ENCODE measurements at places on chromosomes 1 and 21.

DNA sequence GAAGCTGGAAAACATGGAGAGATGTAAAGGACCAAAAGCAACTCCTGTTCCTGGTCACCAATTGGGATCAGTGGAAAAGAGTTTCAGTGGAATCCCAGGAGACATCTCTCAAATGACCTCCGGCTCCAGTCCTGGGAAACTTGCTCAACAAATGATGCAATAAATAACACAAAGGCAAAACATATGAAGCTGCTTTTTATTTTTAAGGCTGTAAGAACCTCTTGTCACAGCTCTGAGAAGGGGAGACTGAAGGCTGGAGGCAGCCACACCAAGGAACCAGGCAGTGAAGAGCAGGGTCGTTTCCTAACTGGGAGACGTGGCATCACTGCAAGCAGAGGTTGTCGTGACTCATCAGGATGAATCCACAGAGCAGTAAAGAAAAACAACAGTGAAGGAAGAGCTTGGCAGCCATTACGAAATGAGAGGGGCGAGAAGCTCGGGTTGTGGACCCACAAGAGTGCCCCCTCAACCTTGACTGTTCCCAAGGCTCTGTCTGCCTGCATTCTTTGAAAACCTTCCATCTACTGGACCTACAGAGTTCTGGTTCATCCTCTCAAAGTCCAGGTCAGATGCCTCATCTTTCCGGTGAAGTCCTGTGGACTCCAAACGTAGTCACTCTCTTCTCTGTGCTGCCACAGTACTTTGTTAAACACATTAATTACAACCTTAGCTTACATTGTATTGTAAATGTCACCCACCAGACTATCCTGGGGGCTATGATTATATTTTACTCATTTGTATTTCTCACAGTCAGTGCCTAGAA lies 32.1 kb downstream of the JAK1 start:
- DNase-seq, result peak; percentile 75

GRCh38 chr21:34781526-34781925 lies 112.7 kb downstream of the CLIC6 start:
- DNase-seq, result no peak

DNA sequence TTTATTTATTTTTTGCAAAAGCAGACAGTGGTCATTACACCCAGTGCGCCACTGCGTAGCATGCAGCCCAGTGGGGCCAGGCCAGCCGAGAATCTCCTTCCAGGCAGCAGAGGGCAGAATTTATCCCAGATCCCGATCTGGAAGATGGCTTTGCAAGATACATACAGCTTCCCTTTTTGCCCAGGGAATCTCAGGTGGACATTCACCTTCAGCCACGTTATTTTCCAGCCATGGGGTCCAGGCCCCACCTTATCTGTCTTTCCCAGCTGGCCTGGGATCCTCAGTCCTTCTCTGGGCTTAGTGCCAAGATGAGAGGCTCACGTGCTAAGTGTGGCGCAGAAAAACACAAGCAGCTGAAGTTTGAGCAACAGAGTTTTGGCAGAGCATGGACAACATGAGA lies 123.6 kb downstream of the AJAP1 start:
- DNase-seq, result no peak

- DNase-seq, result no peak
These were observed 41.6 kb upstream of the ZNF678 start for GRCh38 chr1:227521782-227522181.

DNA sequence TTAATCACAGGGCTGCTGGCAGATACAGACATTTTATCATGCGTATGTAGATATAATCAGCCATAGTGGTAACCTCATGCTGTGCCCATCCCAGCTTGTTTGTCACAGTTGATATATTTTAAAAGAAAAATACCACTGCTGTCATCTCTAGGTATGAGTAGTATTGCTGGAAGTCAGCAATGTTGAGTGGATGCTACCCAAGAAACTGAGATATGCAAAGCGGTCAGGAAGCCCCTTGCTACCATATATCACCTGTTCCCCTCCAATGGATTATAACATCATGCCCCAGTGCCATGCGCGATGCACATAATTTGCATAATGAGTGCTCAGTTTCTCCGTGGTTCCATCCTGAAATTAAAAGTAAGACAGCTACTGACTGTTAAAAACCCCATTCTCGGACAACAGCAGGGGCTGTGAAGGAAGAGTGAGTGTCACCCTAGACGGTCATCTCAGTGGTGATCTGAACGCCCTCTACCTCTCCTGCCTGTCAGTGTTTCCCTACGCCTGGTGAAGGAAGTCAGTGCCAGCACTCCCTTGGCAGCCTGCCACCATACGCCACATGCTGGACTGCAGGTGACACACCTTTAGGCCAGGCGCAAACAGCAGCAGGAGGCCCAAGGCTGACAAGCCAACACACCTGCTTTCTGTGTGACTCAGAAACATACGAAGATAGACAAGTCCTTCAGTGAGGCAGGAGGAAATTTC lies 2.7 kb downstream of the IL10RB start:
- no peak for DNase-seq

DNA sequence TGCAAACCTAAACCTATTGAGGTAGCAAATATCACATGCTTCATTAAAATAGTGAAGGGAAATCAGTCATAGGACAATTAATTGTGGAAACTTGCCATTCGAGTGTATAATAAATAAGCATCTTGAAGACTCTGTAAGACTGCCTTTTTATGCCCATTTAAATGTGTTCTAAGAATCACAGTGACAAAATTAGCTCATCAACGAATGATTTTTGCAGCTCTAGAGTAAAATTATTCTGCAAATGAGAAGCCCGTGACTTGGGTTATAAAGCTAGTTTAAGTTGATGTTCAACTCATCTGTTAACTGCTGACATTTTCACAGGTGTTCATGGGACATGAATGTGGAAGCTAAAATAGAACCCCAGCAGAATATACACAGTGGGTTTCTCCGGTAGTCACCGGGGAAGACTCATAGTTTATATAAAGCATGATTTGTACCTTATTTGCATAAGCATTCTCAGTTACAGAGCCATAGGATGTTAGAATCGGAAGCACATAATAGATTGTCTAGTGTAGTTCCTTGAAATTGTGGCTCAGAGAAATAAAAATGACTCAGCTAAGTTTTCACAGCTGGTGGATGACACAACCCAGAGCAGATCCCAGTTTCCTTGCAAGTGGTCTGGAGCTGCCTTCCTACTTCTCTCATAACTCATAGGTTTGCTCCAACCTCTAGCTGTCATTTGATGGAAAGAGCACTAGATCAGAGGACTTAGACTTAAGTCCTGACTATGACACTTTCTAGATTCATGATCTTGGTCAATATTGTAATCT lies 107.3 kb downstream of the UCHL5 start:
- DNase-seq, result peak; percentile 80

DNA sequence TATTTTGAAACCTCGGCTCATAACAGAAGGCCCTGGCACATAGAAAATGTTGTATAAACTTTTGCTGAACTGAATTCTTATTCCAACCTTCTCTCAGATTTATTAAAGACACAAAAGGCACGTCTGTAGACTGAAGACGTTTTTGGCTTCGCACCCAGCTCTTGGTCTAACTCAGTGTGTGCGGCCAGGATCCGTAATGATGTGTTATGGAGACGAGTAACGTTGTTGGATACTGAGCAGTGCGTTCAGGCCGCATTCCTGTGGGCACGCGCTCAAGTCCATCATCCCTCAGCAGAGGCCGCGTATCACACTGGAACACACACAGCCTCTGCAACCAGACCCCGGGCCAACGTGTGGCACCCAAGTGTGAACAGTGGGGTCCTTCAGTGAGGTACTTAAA lies 154.8 kb upstream of the RAB4A start:
- DNase-seq, result no peak

- no peak for DNase-seq
These were observed 27.0 kb upstream of the DYRK1A start for GRCh38 chr21:37339552-37339939.

DNA sequence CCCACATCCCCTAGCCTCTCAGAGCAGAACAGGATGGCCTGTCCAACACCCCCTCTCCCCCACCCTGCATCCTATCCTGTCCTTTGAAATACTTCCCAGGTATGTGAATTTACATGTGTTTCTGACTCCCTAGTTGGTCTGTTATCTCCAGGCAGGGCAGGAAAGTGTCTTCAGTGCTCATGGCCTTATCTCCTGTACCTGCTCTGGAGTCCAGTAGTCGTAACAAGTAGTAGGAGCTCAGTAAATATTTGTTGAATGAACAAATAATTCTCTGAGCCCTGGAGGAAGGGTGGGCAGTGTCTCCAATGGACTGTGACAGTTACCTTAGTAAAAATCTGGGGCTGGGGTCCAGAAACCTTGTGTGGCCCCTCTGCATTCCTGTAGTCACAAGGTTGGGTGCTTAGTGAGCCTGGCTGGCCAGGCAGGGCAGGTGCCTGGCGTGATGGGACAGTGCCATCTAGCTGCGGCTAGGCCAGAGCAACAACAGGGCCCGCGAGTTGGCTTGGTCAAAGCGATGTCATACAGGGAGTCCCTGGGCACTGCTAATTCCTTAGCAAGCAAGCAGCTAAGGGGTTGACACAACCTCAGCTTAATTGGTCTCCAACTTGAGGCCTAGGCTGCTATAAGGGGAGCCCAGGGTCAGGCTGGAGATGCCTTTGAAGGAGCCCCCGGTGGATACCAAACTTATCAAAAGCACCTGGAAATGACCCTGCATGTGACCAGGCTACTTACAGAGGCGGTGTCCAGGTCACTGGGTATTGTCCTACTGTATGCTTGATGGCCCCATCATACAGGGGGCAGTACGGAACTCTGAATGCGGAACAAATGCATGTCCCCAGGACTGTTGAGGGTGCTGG lies 89.0 kb upstream of the PPM1J start:
- DNase-seq, result peak; percentile 39

DNA sequence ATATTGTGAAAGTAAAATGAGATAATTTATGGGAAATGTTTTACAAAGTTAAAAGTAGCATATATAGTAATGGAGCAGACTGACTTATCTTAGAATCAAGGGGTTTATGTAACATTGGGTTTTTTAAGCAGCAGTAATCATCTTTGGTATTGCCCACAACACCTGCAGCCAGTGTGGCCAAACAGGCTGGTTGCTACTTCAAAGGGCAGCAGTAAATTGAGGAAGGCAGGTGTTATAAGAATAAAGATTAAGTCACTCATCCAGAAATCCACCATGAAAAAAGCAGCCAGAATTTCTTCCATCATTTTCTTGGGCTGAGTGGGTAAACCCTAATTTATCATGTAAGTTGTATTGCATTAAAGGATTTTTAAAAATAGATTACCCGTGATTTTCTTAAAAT lies 16.7 kb downstream of the DYNLT5 start:
- DNase-seq, result no peak

GRCh38 chr1:218345673-218346390 lies 696 bp downstream of the TGFB2 start:
- peak; percentile 51 for DNase-seq

DNA sequence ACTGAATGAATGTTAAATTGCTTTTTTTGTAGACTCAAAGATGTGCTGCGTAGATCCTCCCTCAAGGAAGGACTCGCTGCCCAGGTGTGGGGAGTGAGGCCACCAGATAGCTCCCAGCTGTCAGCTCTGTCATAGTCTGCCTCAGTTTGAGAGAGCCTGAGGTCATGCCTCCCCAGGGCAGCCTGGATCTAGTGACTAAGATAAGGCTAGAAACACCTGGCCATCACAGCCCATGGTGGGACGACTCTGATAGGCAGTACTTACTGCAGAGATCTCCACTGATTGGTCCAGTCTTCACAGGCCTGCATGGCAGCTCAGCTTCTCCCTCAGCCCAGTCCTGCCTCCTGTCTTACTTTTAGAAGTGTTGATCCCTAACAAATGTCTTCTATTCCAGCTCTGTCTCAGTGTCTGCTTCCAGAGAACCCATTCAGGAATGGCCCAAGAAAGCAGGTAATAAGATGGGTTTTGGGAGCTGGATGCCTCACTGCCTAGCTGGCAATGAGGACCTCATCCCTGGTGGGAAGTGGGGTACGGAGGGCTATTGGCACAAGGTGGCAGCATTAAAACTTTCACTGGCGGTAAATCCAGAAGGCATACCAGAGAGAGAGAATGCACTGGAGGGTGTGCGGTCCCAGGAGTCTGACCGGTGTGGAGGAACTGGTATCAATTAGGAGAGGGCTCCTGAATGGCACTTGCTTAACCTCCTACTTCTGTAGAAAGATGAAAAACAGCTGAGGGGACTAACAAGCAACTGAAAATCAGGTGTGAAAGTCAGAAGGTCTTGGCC lies 55.3 kb upstream of the GPR37L1 start:
- no peak for DNase-seq

DNA sequence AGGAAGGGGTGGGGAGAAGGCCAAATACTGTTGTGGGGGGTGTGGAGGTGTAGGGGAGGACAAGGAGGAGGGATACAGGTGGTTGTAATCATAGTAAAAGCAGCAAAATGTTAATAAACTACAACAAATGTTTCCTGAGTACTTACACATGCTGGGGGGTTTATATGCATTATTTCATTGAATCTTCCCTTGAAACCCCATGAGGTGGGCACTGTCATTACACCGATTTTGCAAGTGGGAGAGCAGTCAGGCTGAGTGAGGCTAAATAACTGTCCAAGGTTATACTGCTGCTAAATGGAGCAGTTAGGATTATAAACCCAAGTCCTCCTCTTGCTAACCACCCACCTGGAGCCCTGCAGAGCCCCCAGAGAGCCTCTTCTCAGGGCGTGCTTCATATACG lies 14.4 kb upstream of the GRHL3 start:
- DNase-seq, result no peak

- DNase-seq, result peak; percentile 27
These were observed 182.9 kb upstream of the CAMK1G start for GRCh38 chr1:209400351-209401220.

DNA sequence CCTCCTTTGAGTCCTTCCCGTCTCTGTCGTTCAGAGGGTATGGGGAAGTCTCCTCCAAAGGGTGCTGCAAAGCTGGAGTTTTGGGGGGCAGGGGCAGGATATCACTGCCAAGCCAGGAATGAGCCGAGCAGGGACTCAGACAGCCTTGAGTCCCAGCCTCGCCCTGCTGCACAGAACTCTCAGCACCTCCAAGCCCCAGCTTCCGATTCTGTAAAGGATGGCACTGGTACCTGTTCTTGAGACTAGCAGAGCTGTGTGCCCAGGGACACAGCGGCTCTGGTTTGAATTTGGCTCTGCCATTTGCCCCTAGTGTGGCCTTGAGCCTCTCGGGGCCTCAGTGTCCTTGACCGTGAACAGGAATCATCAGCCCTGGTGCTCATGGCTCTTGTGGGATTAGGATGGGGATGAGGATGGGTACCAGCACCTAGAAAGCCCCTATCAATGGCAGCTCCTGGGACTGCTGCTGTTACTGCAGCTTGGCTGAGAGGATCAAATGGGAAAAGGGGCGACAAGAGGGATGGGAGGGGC lies 1.5 kb upstream of the FBLIM1 start:
- DNase-seq, result no peak

- no peak for DNase-seq
These were observed 209.5 kb upstream of the GALNT2 start for GRCh38 chr1:229857585-229857984.

- DNase-seq, result peak; percentile 58
These were observed 19.3 kb upstream of the FOXO6 start for GRCh38 chr1:41341772-41342562.

DNA sequence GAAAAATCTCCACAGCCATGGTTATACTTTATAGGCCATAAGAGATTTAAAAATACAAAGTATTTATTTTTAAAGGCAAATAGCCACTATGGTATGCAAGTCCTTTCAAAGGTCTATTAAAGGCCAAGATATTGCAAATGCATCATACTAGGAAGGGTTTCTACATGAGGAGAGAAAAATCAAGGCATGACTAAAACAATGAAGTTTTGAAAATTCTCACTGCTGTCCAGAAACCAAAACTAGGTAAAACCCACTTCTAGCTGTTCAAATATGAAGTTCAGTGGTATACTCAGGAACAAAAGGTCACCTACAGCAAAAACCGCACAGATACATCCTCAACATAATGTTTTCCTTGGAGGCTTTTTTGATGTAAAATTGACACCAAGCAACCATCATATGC lies 75.0 kb downstream of the EPS15 start:
- no peak for DNase-seq
